Naive B cell (primary cell): ENCODE measurements at places on chromosomes 4 and X. TPM values are rescaled to one million over a fixed set of nuclear protein-coding genes. Genes with fewer than 3 reads are reported as not detected.

MAGEA10 gene
- polyA plus RNA-seq, result not detected

ZCCHC12 gene
- 0.22 TPM for polyA plus RNA-seq

SGMS2 gene
- polyA plus RNA-seq, result not detected

SSX4 gene
- polyA plus RNA-seq, result not detected

TCEAL2 gene
- not detected for polyA plus RNA-seq

TEX13A gene
- polyA plus RNA-seq, result not detected

UGT2B10 gene
- not detected for polyA plus RNA-seq

GRCh38 chr4:3335385-3335784, 42.6 kb downstream of the RGS12 start:
- no peak for DNase-seq

DNA sequence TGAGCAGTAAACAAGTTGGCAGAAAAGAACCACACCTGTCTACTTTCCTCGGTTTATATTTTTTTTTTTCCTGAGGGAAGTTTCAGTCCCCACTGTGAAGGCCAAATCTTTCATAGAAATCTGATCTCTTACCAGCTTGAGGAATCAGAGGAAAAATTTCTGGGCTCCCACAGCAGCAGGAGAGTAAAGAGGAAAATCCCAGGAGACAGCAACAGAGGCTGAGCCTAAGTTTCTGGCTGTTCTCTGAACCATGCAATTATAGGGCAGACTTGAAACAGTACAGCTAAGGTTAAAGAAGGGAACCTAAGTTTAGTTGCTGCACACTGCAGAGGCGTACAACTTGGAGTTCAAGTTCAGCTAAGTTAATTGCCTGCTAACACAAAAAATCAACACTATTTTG, 1090.9 kb upstream of the INTU start:
- DNase-seq, result no peak

GRCh38 chrX:19647731-19648588, 132.7 kb upstream of the MAP3K15 start:
- DNase-seq, result no peak

DNA sequence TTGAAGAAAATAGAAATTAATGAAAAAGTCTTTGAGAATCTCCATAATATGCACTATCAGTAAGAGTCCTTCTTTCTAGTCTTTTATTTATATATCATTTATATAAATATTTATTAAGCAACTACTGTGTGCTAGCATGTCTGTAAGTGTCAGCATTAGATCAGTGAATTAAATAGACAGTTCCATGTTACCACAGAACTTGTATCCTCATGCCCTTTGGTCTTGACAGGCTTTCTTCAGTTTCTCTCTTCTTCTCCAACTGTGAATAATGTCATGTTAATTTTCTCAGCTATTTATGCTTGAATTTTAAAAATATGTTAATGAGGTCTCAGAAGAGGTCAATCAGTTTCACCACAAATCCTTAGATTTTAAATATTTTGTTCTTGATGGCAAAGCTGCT, 389.6 kb upstream of the TRAM1L1 start:
- no peak for DNase-seq

GRCh38 chr4:140252141-140252741, 98.3 kb upstream of the MAML3 start:
- DNase-seq, result no peak

DNA sequence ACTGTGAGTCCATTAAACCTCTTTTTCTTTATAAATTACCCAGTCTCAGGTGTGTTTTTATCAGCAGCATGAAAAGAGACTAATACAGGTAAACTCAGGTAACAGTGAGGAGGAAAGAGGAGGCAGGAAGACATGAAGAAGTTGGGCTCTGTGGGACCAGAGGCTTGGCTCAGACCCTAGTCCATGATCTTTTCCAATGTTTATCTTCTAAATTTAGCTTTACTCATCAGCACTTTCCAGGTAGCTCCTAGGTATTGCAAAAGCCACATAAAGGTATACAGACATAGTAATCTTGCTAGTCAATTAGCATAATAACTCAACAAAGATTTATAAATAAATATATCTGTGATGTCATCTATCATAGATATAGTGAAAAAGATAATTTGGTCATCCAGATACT, 11.2 kb upstream of the FRYL start:
- no peak for DNase-seq

DNA sequence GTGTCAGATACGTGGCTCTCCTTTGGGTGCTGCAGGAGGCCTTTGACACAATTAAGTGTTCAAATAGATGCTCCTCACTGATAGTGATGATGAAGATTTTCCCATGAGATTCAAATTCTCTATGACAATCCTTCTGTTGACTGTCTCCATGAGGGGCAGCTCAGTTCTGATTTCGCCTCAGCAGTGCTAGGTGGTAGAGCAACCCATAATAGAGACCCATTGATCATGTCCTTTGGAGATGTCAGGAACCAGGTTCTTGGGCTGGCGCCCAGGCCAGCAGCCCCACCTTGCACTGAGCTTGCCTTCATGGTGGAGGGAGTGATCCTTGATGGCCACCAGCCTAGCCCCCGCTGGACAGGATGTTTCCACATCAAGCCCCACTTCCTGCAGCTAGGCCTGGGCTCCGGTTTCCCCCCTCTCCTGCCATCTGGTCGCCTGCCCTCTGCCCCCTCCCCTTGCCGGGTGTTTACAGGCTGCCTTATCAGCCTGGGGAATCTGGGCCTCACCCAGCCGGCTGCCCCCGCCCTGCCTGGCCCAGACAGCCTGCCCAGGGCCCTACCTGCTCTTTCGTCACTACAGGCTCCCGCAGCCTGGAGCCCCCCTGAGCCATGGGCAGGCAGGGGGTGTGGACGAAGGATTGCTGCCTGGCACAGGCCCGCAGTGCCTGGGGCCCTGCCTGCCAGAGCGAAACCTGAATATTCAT, 12.6 kb downstream of the ELF4 start:
- no peak for DNase-seq

- no peak for DNase-seq
Observed at GRCh38 chrX:85378461-85378860, 1.0 kb downstream of the POF1B start.

- DNase-seq, result no peak
Observed at GRCh38 chr4:27928761-27929540, 1068.3 kb downstream of the STIM2 start.

GRCh38 chr4:104451573-104451972, 43.1 kb downstream of the CXXC4 start:
- no peak for DNase-seq

- no peak for DNase-seq
Observed at GRCh38 chr4:136644279-136644678, 888.0 kb downstream of the PCDH18 start.
